ENCODE measurements at places on chromosomes 6 and 20.
A peak's percentile ranks its signal among the peaks of the same experiment; 100 is the strongest.

- no peak for DNase-seq
Measured at GRCh38 chr6:10395704-10396546, 18.9 kb downstream of the TFAP2A start.

DNA sequence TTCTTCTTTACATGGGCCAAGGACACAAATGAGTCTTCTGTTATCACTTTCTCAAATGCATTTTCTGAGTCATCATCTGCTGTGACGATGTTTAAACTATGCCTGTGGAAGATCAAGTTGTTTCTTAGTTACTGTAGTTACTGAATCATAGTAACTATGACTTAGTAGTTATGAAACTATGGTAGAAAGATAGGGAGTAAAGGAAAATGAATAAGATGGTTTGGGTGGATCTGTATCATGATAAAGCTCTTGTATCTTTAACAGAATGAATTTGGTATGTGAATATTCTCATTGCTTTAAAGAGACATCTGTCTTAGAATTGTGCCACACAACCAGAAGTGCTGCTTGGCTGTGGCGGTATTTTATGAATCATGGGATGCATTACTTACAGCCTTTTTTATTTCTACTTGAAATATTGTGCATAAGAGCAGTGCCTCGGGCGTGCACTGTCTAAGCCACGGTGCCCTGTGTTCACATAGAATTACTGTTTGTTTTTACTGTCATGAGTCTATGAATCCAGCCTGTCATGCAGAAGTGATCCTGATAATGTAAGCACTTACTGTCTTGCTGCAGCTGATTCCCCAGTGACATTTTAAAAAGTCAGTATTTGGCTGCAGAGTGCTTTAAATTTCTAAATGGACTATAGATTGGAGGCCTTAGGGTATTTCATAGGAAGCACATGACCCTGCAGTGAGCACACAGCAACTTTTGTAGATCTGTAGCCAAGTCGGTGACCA, 215.2 kb downstream of the TMEM242 start:
- DNase-seq: no peak

GRCh38 chr6:119742188-119742803, 392.7 kb upstream of the MAN1A1 start:
- DNase-seq: peak; percentile 83

GRCh38 chr6:17156112-17156921, 54.5 kb downstream of the STMND1 start:
- DNase-seq: peak; percentile 56

GRCh38 chr20:19786311-19786710, 28.3 kb downstream of the RIN2 start:
- peak; percentile 59 for DNase-seq

DNA sequence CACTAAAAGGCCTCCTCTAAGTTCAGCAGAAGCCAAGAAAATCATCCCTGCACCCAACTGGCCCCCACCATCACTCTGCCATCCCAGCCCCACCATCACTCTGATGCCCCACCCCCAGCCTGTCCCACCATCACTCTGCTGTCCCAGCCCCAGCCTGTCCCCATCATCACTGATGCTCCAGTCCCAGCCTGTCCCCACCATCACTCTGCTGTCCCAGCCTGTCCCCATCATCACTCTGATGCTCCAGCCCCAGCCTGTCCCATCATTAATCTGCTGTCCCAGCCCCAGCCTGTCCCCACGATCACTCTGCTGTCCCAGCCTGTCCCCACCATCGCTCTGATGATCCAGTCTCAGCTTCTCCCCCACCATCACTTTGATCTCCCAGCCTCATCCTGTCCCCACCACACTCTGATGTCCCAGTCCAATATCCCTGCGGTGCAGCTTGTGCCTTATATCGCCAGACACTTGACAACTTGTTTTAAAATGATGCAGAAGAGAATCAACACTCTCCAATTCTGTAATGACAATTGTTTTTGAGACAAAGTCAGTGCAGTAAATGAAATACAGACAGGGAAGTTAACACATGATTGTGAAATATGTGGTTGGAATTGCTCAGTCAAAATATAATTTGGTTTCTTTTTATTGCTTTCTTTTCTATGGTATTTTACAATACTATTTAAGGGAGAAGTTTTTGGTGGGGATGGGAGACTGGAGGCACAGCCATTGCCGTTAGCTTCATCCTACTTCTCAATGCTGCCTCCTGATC, 100.8 kb downstream of the TNFAIP3 start:
- DNase-seq: no peak

- DNase-seq: no peak
Measured at GRCh38 chr6:29989211-29989610, 46.9 kb downstream of the HLA-A start.

GRCh38 chr6:52089758-52090348, 2.4 kb upstream of the PKHD1 start:
- no peak for DNase-seq

DNA sequence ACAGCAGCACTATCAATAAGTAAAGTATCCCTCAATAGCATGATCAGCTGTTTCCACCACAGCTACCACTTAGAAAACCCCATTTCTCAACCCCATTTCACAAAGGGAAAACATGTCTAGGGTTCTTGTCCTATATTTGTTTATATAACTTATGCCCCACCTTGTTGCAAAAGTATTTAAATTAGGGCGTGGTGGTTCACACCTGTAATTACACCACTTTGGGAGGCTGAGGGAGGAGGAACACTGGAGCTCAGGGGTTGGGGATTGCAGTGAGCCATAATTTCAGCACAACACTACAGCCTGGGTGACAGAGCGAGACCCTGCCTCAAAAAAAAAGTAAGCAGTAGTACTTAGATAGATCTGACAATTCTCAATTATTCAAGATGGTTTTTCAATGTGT, 3.7 kb downstream of the MRPL14 start:
- no peak for DNase-seq

GRCh38 chr6:128275681-128276080, 244.7 kb downstream of the PTPRK start:
- no peak for DNase-seq

DNA sequence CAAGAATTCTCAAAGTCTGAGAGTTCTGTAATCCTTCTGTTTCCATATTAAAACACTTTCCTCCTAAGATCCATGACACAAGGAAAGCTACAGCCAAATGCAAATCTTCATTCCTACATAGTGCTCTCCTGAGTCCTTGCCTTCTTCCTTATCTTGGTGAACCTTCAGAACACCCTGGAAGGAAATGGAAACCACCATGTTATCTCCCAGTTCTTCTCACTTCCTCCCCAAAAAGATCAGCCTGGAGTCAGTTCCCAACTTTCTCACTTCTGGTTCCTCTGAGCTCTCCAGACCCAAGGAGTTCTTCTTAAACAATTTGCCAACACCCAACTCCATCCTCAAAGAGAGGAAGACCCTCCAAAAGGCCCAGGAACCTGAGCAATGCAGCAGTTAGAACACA, 193.3 kb upstream of the CCN2 start:
- no peak for DNase-seq

DNA sequence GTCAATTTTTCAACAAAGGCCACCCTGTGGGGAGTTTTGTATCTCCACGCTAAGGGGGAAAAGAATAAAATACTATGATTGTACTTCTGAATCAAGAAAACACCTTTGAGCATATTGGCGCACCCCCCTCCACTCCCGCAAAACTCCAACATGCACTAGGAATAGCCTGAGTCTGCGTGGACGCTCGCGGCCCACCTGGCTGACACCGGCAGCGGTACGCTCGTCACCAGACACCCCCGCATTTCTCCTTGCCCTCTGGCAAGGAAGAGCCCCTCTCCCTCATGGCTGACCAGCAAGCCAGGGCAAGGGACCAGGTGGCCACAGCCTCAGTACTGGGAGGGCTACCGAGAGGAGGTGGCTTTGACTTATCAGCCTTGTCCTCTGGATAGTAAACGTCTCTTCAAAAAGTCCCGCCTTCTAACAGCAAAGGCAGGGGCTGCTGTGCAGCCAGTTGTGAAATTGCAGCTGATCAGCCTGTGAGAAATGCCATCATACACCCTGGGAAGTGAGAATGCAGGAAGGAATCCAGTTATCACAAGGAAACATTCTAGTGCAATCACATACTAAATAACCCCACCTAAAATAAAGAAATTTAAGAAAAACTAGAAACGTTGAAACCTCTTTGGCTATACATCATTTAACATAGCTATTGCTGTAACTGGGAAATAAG, 84.2 kb downstream of the HUS1B start:
- no peak for DNase-seq

DNA sequence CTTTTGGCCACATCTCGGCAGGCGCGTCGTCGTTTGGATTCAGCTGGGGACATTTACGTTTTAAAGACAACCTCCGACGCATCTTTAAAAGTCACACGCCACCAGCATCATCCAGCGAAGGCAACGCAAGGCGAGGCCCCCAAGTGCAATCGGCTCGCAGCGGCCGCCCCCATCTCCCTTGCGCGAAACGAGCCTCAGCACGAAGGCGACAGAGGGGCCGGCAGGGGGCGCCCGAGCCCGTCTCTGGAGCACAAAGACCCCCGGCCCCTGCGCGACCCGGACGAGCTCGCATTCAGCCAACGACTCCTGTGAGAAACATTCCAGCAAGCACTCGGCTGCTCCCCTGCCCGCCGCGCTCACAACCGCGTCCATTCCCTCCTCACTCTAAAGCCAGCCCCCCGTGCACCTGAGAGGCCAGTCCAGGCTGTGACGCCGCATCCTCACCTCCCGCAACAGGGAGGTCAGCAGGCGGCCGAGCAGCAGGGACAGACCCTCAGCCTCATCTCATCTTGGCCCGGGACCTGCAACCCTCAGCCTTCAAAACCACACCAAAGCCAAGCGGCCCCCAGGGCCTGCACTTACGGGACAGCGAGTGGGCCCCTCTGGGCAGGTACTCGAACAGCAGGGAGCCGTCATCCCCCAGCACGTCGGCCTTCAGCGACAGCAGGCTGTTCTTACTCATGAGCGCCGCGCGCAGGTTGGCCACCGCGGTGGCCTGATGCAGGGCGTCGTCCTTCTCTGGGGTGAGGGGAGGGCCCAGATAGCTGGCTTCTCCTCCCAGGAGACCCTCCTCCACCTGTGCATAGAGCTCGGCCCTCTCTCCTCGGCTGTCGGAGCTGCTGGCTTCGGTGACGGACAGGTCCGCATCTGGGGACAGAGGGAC, 35.8 kb downstream of the SLC2A4RG start:
- DNase-seq: peak; percentile 90

DNA sequence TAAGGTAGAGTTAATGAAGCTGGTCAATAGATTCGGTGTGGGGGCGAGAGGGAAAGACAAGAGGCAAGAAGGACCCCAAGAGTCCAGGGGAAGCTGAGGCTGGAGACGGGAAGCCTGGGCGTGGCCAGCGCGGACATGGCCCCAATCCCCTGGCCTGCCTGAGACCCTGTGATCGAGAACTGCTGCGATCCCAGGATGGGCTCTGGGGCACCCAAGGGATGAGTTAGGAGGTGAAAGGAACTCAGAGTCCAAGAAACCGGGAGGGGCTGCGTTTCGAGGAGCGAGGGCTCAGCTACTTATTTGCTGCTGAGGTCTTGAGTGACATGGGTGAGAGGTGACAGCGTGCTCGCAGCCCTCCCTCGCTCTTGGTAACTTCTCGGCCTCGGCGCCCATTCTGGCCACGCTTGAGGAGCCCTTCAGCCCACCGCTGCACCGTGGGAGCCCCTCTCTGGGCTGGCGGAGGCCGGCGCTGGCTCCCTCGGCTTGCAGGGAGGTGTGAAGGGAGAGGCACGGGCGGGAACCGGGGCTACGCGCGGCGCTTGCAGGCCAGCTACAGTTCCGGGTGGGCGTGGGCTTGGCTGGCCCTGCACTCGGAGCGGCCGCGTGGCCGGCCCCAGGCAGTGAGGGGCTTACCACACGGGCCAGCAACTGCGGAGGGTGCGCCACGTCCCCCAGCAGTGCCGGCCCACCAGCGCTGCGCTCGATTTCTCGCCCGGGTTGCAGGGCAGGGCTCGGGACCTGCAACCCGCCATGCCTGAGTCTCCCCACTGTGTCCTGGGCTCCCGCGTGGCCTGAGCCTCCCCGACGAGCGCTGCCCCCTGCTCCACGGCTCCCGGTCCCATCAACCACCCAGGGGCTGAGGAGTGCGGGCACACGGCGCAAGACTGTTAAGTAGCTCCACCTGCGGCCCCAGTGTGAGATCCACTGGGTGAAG, 58.2 kb downstream of the IRF4 start:
- DNase-seq: peak; percentile 20

DNA sequence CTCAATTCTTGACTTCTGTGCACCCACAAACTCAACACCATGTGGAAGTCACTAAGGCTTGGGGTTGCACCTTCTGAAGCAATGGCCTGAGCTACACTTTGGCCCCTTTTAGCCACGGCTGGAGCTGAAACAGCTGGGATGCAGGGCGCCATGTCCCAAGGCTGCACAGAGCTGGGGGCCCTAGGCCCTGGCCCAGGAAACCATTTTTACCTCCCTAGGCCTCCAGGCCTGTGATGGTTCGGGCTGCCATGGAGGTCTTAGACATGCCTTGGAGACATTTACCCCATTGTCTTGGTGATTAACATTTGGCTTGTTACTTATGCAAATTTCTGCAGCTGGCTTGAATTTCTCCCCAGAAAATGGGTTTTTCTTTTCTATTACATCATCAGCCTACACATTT, 86.9 kb downstream of the MTFR2 start:
- DNase-seq: no peak

GRCh38 chr20:46752728-46753127, 43.3 kb downstream of the SLC2A10 start:
- DNase-seq: peak; percentile 77

- DNase-seq: no peak
Measured at GRCh38 chr20:46715292-46715756, 5.9 kb downstream of the SLC2A10 start.

DNA sequence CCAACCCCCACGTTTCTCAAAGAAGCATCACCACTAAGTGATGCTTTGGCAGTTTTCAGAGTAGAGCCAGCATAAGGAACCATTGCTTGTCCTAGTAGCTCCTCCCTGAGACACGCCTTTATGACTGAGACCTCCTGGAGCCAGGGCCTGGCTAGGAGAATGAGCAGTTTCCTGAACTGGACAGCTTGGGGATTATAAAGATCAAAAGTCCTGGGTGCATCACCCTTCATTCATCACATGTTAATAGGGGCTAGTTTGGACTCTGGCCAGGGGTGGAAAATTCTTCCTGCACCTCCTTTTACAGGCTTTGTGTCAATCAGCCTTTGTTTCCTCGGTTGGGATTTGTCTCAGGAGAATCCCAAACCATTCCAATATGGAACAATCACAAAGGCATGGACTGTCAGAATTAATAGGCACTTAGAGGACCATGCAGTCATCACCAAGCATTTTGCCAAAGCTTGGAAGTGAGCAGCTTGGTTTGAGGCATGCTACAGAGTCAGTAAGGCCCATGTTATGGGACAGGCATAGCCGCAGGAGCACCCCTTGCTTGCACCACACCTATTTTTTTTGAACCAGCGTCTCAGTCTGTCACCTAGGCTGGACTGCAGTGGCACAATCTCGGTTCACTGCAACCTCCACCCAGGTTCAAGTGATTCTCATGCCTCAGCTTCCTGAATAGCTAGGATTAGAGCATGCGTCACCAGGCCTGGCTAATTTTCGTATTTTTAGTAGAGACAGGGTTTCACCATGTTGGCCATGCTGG, 64.9 kb upstream of the TGM3 start:
- DNase-seq: no peak

GRCh38 chr6:87905101-87905641, 142.5 kb upstream of the SPACA1 start:
- no peak for DNase-seq

GRCh38 chr20:25484224-25484846, 76.9 kb downstream of the GINS1 start:
- no peak for DNase-seq

All from ecto neural progenitor cell (in vitro differentiated cells).